ENCODE measurements at places on chromosomes 1 and 21.

- DNase-seq = no peak
These were observed 575 bp downstream of the RRAGC start for GRCh38 chr1:38858833-38859560.

GRCh38 chr1:230937371-230937770 is 41.3 kb downstream of the TTC13 start:
- no peak for DNase-seq

DNA sequence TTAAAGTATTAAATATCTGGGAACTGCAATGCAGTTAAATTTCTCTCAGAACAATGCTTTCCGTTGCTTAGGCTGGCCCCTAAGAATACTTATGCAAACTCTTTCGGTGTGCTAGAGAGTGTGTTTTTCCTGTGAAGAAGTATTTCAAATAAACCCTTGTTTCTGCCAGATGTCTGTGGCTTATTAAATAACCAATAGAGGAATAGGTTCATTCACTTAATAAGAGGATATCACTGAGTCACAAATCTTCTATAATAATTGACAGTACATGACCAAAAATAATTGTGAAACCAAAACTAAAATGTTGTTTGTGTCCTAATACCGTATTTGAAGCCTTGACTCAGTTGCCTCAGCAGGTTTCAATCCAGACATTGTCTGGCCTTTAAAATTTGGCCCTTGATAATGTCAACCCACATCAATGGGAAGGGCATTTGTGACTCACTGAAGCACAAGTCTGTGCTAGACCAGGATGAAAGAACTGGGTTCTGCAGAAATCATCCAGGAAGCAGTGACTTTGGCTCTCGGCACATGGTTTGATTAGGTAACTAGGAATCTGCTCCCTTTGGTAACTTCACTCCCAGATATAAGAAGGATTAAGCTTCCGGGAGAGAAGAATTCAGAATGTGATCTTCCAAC is 104.2 kb upstream of the BARHL2 start:
- DNase-seq = no peak

DNA sequence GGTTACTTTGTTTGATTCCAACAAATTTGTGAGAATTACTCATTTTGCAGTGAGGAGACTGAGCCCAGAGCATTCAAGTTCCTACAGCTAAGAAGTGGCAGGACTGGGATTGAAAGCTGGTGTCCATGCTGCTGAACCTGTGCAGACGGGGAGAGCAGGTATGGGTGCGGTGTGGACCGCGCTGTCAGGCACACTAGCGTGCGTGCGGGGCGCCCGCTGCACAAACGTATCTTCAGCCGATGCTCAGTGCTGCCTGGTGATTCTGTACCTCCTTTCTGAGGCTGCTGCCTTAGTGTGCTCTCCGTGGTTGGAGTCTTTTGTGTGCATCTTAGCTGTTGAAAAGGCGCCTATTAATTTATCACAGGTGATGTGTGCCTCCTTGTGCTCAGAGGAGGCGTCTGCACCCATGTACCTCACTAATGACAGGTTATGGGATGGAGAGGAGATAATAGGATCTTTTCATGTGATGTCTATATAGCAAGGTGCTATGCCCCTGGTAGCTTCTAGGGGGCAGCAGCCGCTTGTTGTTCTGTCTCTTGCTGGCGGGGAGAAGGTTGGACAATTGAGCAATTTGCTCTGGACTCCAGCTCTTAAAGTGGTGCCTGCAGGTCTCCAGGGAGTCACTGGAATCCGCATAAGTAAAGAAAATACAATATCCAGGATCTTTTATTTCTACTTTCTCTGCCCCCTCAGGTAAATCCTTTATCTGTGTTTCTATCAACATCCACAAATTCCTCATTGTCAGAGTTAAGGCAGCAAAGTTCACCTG is 32.5 kb downstream of the PEX14 start:
- peak; percentile 7 for DNase-seq

GRCh38 chr1:230464671-230465070 is 38.5 kb upstream of the PGBD5 start:
- no peak for DNase-seq

GRCh38 chr1:77484926-77485325 is 197.5 kb downstream of the ZZZ3 start:
- DNase-seq = no peak

DNA sequence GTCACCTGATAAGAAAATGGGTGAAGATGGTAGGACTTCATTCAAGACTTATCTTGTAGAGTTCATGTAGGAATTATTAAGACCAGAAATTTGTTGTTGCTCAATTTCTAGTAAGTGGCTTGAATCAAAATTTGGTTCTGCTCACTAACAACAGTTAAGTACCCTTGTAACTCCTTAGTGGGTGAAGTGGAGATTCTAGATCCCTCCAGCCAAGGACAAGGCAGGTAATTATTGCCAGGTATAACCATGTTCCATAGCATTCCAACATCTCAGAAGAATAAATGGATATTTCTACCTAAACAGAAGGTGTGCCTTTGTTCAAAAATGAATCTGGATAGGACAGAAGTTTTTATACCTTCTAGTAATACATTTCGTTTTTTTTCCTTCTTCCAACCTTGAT is 282.3 kb downstream of the DUSP10 start:
- no peak for DNase-seq

GRCh38 chr1:230101556-230101955 is 34.5 kb downstream of the GALNT2 start:
- no peak for DNase-seq

GRCh38 chr1:107972391-107973180 is 7.6 kb upstream of the VAV3 start:
- no peak for DNase-seq

GRCh38 chr1:13842497-13842896 is 142.5 kb downstream of the PRDM2 start:
- DNase-seq = no peak

DNA sequence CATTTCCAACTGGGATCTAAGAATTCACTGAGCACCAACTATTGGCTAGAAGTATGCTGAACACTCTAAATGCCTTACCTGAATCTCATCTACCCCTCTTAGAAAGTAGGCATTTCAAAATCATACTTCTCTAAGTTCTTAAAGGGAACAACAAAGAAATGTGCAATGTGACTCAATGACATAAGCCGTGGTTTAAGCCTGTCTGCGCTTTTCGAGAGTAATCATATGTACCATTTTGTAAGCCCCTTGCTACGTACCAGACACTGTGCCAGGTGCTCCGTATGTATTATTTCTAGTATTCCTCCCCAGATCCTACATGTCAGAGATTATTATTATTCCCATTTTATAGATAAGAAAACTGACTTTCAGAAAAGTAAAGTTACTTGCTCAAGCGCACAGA is 454.2 kb downstream of the SETD4 start:
- DNase-seq = no peak

GRCh38 chr1:52119301-52120079 is 22.4 kb upstream of the ZFYVE9 start:
- no peak for DNase-seq

GRCh38 chr1:211613108-211613947 is 34.4 kb upstream of the SLC30A1 start:
- peak; percentile 90 for DNase-seq

DNA sequence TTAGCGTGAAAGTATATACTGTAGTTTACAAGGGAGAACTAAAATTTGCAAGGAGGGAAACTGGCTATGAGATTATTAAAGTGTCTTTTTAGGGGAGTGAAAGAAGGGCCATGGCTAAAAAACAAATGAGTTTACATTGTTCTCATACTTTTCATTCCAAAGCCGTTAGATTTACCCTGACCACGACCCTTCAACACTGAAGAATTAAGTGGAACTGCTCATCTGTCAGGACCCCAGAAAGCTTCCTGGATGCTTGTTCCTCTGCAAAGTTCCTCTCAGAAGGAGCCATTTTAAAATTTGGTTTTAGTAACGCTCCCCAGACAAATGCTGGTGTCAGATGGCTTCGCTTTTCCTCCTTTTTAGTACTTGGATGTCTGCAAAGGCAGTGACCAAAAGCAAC is 82.7 kb upstream of the ZBTB18 start:
- no peak for DNase-seq

DNA sequence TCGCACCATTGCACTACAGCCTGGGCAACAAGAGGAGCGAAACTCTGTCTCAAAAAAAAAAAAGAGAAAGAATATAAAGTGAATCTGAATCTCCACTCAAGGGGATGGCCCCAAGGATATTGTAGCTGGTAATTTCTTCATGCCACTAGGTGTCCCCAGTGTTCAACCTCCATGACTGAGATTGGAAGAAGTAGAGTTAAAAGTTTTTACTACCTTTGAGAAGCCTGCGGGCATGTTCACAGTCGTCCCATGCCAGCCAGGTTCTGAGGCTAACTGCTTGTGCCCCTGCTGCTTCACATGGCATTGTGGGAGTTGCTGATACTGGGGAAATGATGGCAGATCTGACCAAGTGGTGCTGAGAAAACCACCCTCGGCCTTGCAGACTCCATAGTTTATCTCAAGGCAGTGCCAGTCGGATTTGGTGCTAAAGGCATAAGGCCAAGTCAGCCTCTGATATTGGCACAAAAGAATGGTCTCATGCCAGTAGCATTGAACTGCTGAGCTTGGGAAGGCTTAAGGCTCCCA is 10.8 kb upstream of the SHISA4 start:
- DNase-seq = no peak

GRCh38 chr1:22252251-22252650 is 109.4 kb upstream of the WNT4 start:
- DNase-seq = no peak

GRCh38 chr1:26234644-26235370 is 807 bp downstream of the CEP85 start:
- no peak for DNase-seq

DNA sequence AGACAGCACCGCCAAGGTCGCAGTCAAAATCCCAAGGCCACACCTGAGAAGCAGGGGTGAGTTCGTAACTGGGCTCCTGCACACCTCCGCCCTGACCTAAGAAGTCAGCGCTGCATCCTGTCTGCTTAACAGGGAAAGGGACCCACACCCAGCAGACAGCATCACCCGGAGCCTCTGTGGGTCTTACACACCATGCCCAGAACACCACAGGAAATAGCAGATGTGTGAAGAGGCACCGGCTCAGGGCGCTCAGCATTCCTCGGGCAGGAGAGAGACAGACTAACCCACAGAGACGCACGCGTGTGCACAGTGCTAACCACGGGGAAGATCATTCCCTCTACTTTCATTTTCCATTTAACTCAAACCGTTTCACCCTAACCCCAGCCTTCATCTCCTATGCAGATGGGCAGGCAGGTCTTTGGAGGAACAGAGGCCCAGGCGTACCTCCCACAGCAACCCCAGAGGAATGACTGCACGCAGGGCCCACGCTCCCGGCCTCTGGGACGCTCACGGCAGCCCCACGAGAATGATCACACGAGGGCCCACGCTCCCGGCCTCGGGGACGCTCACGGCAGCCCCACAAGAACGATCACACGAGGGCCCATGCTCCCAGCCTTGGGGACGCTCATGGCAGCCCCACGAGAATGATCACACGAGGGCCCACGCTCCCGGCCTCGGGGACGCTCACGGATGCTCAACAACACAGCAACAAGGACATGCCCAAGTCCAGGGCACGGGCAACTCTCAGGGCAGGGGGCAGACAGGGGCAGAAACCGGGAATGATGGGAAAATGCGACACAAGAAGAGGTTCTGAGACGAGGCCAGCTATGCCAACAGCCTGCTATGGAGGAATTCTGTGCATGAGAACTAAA is 20.9 kb downstream of the POFUT2 start:
- no peak for DNase-seq

- no peak for DNase-seq
These were observed 4.1 kb upstream of the PEF1 start for GRCh38 chr1:31648641-31649357.

DNA sequence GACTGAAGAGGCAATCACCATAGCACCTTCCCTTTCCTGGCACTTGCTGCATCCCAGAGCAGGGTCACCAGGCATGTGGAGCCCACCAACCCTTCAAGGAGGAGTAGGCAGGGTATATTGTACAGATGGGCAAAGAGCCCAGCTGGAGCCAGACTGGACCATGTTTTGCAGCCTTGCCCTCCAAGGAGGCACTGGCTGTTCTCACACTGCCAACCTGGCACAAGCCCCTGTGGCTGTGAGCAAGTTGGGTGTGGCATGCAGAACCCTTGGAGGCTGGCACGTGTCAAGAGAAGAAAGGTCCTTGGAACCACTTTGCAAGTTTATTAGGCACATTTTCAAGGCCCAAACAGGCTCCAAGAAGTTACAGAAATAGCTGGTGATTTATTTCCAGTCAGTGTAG is 146.4 kb downstream of the FOXD2 start:
- DNase-seq = no peak

GRCh38 chr1:234961456-234962339 is 166.9 kb downstream of the TOMM20 start:
- no peak for DNase-seq

DNA sequence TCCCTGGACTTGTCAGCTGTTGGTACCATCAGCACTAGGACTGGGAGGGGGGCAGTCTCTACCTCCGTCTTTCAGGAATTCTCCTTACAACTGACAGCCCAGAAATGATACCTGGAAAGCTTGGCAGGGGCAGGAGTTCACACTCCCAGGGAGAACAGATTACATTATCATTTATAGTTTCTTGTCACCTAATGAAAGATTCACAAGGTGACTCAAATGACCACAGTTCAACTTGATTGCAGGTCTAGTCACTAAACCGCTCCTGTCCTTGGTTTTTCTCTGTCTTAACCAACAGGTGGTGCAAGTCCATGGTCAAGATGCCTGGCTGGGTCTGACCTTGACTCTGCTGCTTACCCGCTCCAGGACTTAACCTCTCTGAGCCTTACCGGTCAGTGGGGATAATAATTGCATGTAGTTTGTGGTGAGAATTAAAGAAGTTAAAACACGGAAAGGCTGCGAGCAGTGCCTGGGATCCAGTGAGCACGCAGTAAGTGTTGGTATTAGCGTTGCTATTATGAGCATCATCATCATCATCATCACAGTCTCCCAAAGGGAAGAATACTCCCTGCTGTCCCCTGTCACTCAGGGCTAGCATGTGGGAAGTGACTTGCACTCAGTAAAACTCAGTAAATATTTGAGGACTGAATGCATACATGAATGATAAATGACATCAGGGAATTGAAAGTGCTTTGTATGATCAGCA is 125.3 kb upstream of the CD34 start:
- no peak for DNase-seq

DNA sequence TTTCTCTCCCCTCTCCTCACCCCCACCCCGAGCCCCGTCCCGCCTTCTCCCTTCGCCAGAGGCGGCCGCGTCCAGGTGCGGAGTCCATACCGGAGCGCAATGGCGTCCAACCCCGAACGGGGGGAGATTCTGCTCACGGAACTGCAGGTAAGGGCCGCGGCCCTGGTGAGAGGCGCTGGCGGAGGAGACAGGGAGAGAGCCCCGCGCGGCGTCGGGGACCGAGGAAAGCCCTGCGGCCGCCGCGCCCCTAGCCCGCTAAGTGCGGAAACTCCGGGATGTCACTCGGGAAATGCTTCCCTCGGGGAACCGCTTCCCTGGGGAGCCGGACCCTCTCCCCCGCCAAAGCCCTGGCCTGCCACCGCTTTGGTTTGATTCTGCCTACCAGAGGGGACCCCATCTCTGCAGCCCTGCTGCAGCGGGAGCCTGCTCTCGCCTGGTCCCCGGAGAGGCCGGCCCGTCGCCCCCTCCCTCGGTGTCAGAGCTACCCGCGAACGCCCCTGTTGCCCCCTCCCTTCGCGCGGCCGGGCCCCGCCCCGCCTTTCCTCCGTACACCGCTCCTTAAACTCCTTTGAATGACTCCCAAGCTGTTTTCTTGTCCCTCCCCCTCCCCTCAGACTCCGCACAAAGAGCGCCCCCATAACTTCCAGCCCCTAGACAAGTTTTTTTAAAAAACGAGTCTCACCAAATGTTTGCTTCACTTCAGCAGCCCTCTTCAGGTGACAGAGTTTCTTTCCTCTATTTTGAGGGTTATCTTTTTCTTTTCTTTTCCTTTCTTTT is 597 bp downstream of the PKN2 start:
- peak; percentile 24 for DNase-seq

- DNase-seq = no peak
These were observed 15.2 kb downstream of the LY9 start for GRCh38 chr1:160811147-160811546.
